ENCODE measurements at places on chromosomes 11 and 22.

- peak; percentile 78 for DNase-seq
Observed at GRCh38 chr11:96388891-96389719, 607 bp downstream of the CCDC82 start.

GRCh38 chr11:103384652-103385051, 275.4 kb downstream of the DYNC2H1 start:
- no peak for DNase-seq

GRCh38 chr11:77114089-77114463, 11.4 kb downstream of the OMP start:
- no peak for DNase-seq

DNA sequence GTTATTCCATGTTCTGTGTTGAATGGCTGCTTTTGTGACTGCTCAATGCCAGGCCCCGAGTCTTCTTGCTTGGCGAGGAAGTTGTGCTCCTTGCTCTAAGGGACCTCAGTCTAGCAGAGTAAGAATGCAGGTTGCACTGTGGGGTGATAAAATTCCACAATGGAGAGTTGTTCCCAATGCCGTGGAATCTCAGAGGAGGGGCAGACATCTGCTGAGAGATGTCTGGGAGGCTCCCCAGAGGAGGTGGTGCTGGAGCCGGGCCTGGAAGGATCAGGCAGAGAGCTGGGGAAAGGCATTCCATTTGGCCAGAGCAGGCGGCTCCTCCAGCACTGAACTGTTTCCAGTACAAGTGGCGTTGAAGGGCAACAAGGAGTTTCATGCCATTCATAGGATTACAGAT, 55.2 kb downstream of the ST3GAL4 start:
- DNase-seq: no peak

GRCh38 chr11:18727479-18728236, 1.7 kb upstream of the IGSF22 start:
- DNase-seq: peak; percentile 71

GRCh38 chr11:269146-269890, 8.9 kb upstream of the NLRP6 start:
- DNase-seq: peak; percentile 85

All from hematopoietic multipotent progenitor cell treated with erythropoietin and hydrocortisone succinate and interleukin-3 and kit ligand, for 4 days (in vitro differentiated cells).